ENCODE measurements at places on chromosomes 13 and 19. TPM values are rescaled to one million over a fixed set of nuclear protein-coding genes. Genes with fewer than 3 reads are reported as not detected.

The SIAH3 gene
- total RNA-seq = not detected

The TNFSF13B gene
- total RNA-seq = not detected

The NKG7 gene
- total RNA-seq = not detected

DNA sequence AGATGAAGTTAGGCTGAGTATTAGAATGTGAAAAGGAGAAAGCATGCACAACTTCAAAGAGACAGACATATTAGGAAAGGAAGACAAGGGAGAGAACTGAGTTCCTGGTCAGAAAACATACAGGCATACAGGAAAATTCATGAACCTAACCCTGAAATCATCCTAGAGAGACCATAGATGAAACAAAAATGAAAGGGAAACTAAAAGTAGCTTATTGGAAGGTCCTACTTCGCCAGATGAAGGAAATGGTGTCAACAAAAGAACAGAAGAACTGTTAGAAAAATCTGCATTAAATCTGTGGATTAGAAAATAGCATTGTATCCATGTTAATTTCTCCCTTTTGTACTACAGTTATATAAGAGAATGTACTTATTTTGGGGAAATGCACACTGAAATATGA lies 169.0 kb upstream of the UFM1 start:
- H3K36me3 ChIP-seq = no peaks in the 10 kb centered on the region
- no peaks in the 10 kb centered on the region for H3K4me1 ChIP-seq
- no peak overlapping the region for H3K4me3 ChIP-seq
- H3K27ac ChIP-seq = no peak overlapping the region
- no peak for DNase-seq
- no peaks in the 10 kb centered on the region for H3K27me3 ChIP-seq

DNA sequence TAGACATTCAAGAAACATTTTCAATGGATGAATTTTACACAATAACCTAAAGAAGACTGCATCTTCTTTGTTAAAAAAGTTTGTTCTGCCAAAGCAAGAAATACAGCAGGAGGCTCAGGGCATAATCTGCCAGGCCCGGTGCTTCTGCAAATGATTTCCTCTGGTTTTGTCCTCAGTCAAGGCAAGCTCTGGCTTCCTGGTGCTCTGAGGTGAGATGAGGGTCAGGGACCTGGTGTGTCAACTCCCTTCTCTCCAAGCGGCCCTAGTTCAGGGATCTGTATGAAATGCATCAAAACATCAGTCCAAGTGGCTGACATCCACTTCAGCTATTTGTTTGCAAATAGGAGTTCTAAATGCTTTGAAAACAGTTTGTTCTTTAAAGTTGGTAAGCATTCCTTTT lies 31.6 kb downstream of the LACC1 start:
- H3K4me3 ChIP-seq = no peak overlapping the region
- no peak for DNase-seq
- H3K4me1 ChIP-seq = no peaks in the 10 kb centered on the region
- no peak overlapping the region for H3K27ac ChIP-seq
- H3K36me3 ChIP-seq = no peaks in the 10 kb centered on the region

DNA sequence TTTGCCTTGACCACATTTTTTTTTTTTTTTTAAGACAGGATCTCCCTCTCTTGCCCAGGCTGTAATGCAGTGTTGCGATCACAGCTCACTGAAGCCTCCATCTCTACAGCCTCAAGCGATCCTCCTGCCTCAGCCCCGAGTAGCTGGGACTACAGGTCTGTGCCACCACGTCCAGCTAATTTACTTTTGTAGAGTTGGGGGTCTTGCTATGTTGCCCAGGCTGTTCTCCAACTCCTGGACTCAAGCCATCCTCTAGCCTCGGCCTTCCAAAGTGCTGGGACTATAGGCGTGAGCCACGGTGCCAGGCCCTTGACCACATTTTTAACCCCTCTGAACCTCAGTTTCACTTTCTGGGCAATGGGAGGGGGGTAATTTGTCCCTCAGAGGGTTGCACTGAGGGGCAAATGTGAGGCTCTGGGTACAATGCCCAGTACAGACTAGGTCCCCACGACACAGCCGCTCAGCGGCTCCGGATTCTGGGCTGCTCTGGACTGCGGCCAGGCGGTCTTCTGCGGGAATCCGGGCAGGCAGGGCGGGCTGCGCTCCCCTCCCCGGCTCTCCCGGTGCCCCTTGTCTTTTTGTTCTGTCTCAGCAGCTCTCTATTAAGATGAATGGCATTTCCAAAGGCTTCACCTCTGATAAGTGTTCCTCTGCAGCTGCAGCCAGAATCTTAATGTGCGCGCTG lies 3.8 kb upstream of the ALOX5AP start:
- H3K4me3 ChIP-seq = no peak overlapping the region
- H3K27me3 ChIP-seq = no peaks in the 10 kb centered on the region
- no peak overlapping the region for H3K27ac ChIP-seq
- no peaks in the 10 kb centered on the region for H3K36me3 ChIP-seq
- H3K4me1 ChIP-seq = peaks cover 15% of the 10 kb centered on the region
- DNase-seq = no peak

DNA sequence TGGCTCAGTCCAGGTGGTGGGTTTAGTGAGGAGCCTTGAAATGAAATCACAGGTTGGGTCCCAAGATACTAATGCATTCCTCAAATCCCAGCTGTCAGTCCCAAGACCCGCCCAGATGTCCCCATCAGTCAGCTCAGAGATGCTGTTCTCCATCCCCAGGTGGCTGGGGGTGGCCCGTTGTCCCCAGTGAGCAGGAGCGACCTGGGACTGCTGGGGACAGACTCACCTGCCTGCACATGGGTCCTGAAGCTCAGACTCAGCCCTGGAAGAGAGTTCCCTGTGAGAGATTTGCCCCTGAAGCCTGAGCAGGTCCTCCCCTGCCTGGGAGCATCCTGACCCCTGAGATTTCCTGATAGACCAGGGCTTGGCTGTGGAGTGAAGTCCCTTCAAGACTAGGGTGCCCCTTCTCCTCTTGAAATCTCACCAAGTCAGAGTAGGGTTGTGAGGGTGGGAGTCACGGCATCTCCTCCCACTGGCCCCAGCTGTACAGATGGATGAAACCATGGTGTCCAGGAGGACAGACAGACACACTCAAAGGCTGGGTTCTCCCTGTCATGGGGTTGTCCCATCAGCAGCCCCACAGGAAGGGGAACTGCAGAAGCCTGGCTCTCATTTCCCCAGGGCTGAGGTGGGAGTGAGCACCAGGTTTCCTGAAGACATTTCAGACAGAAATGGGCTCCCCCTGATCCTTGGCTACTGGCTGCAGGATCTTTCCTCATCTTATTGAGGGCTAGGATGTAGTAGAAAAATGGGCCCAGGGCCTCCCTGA lies 14.4 kb downstream of the LILRA5 start:
- H3K36me3 ChIP-seq = no peaks in the 10 kb centered on the region
- H3K27ac ChIP-seq = no peak overlapping the region
- no peak overlapping the region for H3K4me3 ChIP-seq

Data from HepG2 (cell line).